ENCODE measurements at places on chromosomes 3 and 15.

DNA sequence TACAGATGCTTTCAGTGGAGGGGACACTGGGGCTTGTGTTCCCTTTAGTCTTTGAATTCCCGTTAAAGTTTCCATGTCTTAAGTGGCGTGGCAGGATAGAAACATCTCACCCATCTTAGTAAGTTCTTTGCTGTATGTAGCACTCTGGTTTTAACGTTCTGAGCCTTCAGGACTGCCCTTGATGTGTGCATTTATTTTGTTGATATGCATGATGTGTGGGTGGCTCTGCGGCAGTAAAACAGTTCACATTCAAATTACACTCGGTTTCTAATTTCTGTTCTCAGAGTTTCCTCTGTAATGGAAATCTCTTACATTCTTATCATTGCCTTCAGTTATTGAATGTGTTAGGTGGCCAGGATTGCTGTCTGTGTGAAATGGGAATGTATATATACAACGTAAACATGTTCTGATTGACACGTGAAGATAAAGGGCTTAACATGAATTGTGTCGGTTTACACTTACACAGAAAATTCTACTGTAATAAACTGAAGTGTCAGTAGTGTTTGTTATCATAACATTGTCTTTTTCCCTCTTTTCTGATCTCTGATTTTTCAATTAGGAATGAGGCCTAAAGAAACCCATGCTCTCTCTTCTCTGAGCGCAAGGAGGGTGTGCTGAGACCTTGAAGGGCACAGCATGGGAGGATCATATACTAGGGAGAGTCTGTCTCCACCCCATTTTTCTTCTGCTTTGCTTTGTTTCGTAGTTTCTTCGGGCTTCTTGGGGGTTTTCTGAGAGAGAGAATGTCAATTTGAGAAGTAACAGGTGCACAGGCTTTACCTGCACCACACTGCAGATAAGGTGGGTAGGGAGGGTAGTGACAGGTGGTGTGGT lies 51.5 kb downstream of the IGF1R start:
- DNase-seq = no peak

- DNase-seq = no peak
Measured at GRCh38 chr3:113043686-113044085, 52.9 kb downstream of the GTPBP8 start.

DNA sequence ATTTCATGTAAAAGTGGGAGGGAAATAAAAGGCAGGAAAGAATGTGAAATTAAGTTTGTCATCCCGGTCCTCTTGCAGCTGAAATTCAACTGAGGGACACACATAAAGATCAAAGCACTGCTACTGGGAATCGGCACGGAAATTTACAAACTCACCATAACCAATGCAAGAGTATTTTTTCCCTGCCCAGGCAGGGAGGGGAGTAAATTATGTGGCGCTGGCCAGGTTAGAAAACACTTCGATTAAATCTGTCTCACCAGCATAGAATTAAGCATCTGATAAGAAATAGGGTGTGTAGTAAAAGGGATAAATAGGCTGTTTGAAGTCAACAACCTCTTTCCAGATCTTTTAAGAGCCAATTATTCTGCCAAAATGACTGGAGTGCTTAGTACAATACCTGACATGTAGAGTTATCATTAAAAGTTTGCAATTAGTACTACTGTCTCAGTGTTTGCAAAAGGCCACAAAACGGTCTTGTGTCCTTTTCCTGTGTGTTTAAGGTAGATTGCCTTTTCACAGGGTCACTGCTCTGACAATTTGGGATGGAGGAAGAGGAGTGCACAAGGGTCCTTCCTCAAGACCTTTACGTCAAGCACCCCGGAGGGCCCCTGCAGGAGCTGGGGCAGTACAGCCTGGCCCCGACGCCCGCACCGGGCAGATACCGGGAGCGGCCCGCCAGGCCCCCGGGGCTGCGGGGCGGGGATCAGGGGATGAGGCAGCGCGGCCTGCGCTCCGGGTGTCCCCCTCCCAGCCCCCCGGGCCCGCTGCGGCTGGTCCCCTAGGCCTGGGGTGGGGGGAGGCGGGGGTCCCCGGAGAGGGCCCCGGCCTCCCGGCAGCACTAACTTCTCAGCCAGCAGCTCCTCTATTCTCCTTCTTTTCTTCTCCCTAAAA lies 651 bp downstream of the UBA3 start:
- no peak for DNase-seq

DNA sequence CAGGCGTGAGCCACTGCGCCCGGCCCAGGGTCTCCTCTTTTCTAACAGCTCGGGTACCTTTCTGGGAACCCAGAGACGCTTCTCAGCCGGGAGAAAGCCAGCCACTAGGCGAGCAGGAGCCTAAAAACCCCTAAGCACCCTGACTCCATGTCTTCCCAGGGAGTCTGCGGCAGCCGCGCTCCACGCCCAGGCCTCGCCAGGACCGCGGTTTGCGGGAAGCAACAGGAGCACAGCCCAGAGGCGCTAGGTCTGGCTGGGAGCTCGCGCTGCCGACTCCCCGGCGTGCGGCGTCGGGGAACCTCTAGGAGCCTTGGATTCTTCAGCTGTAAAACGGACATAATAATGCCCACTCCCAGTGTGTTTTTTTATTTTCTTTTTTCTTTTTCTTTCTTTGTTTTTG lies 1.0 kb upstream of the LAMP3 start:
- DNase-seq = no peak

GRCh38 chr3:32780735-32781210 lies 37.0 kb upstream of the TRIM71 start:
- no peak for DNase-seq

DNA sequence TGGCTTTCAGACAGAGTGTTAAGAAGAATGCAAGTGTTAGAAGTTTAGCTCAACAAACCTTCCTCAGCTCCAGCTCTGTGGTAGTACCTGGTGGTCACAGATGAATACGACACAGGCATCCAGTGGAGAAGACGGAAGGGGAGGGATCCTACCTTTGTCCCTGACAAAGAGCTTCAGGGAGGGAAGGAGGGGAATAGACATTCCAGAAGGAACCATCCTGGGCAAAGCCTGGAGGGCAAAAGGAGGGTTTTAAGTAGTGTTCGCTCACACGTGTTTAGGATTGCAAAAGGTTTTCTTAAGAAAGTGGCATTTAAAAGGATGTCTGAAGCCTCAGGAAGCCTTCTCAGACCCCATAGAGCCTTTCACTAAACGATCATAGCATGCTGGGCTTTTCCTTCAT lies 2.8 kb downstream of the CHCHD4 start:
- DNase-seq = no peak

- DNase-seq = no peak
Measured at GRCh38 chr3:9061634-9062033, 98.4 kb upstream of the RAD18 start.

- DNase-seq = no peak
Measured at GRCh38 chr3:107946700-107947099, 144.1 kb downstream of the CD47 start.

GRCh38 chr15:64985366-64986033 lies 4.2 kb downstream of the SPG21 start:
- DNase-seq = no peak

DNA sequence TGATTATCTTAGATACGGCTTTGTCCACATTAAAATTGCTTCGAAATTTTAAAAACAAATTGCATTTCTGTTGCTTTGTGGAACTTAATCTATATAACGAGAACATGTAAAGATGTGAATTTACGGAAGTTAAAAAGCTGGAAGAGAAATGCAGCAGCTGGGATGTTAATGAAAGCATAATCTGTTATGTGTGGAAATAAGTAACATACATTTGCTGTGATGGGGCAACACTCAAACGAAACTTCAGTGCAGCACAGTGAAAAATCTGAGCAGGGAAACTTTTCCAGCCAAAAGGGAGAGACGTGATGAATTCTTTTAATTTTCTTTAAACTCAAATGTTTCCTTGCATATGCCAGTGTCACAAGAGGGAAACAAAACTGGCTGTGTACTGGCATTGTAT lies 276.7 kb upstream of the LMCD1 start:
- no peak for DNase-seq

GRCh38 chr3:122299215-122299614 lies 25.8 kb upstream of the CSTA start:
- DNase-seq = no peak

DNA sequence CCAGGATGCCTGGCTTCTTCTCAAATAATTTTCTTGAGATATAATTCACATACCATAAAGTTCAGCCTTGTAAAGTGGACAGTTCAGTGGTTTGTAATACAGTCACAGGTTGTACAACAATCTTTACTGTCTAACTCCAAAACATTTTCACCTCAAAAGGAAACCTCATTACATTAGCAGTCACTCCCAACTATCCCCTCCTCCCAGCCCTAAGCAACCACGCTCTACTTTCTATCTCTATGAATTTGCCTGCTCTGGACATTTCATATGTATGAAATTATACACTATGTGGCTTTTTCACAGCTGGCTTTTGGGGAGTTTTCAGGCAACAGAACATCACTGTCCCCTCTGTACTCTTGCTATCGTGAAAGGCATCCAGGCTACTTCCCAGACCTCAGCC lies 17.5 kb downstream of the TGM5 start:
- DNase-seq = no peak

GRCh38 chr3:111321786-111322185 lies 220.2 kb upstream of the CD96 start:
- no peak for DNase-seq

- DNase-seq = no peak
Measured at GRCh38 chr3:181066143-181067087, 76.9 kb upstream of the DNAJC19 start.

DNA sequence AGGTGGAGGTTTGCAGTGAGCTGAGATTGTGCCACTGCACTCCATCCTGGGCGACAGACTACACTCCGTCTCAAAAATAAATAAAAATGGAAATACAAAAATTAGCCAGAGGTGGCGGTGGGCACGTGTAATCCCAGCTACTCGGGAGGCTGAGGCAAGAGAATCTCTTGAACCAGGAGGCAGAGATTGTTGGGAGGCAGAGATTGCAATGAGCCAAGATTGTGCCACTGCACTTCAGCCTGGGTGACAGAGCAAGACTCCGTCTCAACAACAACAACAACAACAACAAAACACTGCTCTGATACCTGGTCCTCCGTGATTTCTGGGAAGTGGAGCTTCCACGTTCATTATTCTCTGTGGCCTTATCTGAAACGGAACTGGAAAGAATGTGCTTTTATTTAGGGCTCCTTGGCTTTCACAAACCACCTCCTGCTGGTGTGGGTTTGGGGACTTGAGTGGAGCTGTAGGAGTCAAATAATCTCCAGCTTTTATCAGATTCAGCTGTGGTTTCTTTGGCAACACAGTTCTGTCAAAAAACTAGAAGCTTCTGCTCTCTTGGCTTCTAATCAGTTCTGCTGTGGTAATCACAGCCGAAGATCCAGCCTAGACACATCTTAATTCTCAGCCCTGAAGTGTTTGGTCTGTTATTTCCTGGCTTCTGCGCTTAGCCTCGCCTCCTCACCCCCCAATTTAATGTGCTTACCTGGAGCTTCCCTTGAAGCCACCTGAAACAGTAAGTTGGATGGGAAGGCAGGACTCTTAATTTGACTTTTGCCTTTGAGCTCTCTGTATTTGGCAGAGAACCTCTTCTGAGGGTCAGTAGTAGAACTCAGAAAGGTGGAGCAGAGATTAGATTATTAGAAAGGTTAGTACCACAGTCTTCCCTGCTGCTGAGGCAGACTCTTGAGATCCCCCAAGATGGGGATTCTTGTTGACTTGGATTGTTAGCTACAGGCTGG lies 21.4 kb downstream of the IRAK2 start:
- DNase-seq = no peak

DNA sequence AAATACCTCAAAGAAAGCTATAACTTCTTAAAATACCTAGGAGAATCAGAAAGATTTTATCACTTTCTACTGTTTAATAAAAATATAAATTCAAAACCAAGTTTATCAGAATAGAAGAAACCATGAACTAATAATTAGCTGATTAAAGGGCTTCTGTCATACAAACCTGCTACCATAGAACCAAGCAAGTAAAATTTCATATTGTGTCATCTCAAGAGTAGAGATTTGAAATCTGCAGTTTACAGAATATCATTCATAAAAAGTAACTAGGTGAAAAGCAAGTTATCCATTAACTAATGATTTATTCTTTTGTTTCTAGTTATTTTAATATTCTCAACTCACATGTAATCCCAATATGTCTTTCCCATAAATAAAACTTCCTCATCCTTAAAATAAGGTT lies 36.8 kb upstream of the XXYLT1 start:
- DNase-seq = no peak

DNA sequence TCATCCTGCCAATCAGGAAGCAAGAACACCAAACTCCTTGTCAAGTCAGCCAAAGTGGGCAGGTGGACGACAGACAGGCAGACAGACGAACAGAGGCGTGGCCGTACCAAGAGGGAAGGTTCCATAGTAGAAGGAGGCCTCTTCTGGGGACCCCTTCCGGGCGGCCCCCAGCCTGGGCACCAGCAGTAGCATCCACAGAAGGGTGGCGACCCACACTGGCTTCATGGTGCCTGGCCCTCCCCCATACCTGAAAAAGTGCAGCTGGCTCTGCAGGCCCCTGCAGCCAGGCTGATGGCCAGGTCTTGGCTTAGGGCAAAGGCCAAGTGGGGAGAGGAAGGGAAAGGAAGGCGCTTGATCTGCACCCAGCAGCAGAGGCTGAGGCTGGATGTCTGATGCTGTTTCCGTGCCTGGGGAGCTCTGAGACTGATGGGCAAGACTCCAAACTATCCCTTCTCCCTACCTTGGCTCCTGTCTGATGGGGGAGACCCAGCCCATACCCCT lies 607 bp downstream of the LCTL start:
- DNase-seq = no peak

DNA sequence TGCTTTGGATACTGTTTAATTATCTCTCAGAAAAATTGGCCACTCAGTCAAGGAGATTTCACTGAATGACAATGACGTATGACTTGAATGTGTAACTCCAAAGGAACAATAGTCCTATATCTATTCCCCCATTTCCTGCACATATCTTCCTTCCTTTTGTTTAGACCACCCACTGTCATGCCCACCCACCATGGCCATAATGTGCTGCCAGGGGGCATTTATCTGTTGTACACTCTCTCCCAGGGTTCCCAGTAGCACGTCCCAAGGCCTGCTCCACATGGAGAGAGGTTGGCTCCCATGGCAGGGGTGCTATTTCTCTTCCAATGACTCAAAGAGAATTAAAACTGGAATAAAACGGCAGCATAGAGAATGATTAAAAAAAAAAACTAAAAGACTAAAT lies 36.8 kb upstream of the CTNNB1 start:
- no peak for DNase-seq

DNA sequence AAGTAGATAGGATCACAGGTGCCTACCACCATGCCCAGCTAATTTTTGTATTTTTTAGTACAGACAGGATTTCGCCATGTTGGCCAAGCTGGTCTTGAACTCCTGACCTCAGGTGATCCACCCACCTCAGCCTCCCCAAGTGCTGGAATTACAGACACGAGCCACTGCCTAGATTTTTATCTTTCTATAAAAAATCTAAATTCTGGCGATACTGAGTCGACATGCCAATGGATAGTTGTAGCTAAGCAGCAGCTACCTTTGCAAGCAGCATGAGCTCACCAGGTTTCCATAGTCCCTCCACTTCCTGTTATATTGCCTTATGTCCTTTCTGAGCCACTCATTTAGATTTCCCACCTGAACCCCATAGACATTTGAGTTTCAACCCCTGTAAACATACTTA lies 13.1 kb upstream of the FMN1 start:
- no peak for DNase-seq
